Coronary artery (tissue), 2 donors: ENCODE measurements at places on chromosomes 6 and 20.

DNA sequence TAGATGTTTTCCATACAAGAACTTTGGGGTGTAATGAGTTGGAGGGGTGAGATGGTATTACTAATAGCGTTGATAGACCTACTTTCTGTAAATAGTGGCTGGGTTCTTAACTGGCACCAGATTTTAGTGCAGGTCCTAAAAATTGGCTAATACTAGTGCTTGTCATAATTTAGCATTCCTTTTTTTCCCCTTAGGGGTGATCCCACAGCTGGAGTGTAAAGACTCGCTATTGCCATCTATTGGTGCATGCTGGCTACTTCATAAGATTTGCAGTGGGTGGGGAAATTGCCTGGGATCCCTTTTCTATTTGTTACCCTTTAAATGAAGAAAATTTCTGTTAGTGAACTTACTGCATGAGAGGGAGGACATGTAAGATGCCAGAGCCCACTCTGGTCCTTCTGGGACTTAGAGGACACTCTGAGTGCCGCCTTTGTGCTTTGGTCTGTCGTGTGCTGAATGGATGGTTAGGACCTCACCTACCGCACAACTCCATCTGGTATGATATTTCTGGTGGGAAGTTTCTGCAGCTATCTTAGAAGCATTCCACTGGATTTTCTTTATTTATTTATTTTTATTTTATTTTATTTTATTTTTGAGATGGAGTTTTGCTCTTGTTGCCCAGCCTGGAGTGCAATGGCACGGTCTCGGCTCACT lies 195.5 kb downstream of the JARID2 start:
- no peak for DNase-seq

DNA sequence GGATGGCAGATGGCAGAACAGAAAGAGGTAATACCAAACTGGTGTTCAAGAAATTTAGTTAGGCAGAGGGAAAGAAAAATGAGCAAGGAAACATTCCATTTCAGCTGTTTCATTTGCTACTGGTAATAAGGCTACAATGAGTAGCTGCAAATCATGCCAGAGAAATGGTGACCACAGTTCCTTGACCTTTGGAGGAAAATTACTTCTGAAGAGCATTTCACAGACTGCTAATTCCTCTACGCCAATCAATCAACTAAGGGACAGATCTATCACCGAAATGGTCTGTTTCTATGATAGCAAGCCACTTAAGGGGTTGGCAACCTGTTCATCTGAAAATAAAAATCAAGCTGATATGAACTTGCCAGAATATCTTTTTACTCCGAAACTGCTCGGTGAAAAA lies 119.5 kb downstream of the PTPRK start:
- DNase-seq, result no peak

DNA sequence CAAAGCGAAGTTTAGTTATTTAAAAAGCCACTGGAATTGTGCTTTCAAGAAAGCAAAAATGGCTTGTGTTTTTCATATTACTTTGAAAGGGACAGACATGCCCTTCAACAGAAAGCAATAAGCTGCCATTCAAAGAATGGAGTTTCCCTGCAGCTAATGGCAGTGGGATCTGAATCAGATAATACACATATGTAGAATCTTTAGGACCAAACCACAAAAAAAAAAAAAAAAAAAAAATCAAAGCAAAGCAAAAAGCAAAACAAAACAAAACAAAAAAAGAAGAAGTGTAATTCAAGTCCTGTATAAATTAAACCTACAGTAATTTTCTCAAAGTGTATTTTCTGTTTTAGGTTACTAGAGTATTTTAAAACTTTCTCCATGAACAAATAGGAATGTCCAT lies 63.6 kb upstream of the ZNF217 start:
- DNase-seq, result no peak

DNA sequence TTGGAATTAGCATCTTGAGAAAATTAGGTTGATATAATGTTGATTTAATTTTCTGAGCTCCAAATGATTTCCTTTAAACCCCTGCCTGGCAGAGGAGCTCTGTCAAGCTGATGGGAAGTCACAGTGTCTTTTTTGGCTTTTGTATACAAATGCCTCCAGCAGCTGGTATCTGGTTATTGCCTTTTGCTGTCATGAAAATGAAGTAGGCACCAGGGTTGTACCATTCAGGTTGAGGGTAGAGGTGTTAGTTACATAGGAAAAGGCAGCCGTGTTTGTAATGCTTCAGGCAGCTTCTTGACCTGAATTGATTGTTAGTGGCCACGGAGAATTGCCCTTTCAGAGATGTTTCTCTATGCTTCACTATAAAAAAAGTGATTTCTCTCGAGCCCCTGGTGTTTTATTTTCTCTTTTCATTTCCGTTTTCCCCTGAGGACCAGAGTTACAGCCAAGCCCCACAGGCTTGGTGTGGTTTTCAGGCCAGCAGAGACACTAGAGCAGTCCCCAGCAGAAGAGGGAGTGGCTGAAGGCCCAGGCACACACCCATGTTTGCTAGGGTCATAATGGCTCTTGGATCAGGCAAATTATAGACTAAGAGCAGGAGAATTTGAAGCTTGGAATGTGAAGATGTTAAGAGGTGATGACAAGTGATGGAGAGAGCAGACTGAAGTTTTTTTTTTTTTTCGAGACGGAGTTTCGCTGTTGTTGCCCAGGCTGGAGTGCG lies 21.6 kb downstream of the CMTR1 start:
- DNase-seq, result no peak

DNA sequence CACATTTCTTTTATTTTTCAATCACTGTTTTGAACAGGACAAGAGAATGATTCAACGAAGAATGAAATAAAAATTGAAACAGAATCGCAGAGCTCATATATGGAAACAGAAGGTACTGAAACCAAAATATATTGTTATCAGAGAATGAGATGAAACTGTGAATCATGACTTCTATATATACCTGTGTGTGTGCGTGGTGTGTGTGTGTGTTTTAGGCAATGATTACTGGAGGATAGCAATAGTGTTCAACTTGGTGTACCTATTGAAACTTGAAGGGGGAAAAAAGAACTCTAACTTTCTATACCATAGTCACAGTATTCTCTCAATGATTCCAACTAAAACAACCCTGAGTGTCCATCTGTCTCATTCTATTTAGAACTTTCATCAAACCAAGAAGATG lies 586.6 kb downstream of the KIF16B start:
- DNase-seq, result no peak

DNA sequence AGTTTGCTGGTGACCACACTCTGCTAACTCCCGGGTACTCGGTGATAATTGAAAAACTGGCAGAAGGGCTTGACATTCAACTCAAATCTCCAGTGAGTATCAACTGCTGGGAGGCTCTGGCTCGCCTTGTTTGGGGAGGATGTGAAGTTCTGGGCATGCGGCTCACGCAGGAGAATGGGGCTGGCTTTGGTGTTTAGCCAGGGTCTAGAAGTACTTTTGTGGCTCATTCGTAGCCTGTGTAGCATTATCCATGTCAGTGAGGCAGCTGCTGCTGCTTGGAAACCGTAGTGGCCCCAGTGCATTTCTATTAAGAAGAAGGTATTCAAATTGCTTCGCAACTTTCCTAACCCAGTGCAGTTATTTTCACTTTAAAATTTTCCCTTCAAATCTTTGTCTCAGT lies 52.2 kb downstream of the KDM1B start:
- no peak for DNase-seq

- DNase-seq, result no peak
Measured at GRCh38 chr6:37558168-37558567, 58.5 kb upstream of the CCDC167 start.
